ENCODE measurements at places on chromosomes 13 and 19.

DNA sequence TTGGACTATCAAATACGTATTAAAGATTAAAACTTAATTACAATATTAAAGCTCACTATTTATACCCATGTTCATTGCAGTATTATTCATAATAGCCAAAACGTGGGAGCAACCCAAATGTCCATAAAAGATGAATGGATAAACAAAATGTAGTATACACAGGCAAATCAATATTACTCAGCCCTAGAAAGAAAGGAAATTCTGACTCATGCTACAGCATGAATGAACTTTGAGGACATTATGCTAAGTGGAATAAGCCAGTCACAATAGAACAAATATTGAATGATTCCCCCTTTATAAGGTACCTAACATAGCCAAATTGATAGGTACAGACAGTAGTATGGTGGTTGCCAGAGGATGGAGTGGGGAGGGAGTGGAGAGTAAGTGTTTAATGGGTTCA is 457.3 kb downstream of the FGF14 start:
- no peak for DNase-seq

- DNase-seq = no peak
Measured at GRCh38 chr19:13935765-13936510, 2.3 kb downstream of the PODNL1 start.

- no peak for DNase-seq
Measured at GRCh38 chr19:33306853-33307792, 4.8 kb upstream of the CEBPA start.

GRCh38 chr19:4267101-4267900 is 11.8 kb upstream of the SHD start:
- peak; percentile 70 for DNase-seq

DNA sequence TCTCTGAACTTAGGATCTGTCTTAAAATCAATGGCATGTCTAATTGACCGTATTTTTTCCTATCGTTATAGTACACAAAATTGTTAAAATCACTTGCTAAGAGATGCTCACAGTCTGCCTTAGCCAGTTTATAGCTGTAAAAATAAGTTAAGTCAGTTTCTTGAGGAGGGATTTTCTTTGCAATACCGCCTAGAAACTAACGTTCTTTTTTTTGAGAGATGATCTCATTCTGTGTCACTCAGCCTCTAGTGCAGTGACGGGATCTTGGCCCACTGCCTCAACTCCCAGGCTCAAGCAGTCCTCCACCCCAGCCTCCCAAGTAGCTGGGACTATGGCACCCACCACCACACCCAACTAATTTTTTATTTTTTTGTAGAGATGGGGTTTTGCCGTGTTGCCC is 4.4 kb downstream of the CKAP2 start:
- no peak for DNase-seq

DNA sequence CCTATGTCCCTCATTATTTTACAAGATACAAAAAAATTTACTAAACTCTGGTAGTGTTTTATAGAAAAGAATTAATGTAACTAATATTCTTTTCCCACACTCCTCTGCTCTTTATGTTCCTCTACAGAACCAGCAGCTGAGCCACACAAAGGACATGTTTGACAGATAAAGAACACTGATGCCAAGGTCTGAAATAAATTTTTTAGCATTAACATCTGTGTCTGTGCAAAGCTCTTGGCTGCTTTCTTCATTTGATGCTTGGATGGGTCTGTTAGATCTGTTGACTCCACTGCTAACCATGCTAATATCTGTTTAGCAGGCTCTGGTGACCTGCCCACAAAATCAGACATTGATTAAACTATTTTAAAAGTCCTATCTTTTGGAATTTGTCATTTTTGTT is 2363.8 kb downstream of the PCDH9 start:
- DNase-seq = no peak

DNA sequence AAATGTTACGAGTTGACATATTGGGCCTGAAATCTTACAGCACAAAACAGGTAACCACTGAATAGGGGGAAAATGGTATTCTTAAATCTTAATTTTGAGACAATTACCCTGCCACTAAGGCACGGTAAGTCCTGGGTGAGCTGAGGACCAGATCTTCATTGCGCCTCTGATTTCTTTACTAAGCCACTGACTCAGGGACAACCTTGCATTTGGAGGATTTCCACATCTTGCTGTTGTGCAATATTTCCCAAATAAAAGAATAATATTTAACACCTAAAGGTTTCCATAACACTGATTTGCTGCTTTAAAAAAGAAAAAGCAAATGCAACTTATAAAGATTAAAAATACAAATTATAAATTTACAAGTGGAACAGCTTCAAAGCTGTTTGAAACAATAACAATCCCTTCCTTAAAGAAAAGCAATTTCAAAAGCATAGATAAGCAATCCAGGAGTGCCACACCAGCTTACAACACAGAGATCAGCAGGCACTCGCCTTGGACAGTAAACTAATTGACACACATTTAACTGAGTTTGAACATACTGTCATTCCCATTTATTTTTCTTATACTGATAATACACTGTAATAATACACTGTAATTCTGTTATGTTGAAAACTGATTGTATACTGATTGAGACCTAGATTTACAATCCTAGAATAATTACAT is 79.6 kb upstream of the DOCK9 start:
- no peak for DNase-seq

- DNase-seq = no peak
Measured at GRCh38 chr13:44321961-44322360, 51.7 kb upstream of the SERP2 start.

DNA sequence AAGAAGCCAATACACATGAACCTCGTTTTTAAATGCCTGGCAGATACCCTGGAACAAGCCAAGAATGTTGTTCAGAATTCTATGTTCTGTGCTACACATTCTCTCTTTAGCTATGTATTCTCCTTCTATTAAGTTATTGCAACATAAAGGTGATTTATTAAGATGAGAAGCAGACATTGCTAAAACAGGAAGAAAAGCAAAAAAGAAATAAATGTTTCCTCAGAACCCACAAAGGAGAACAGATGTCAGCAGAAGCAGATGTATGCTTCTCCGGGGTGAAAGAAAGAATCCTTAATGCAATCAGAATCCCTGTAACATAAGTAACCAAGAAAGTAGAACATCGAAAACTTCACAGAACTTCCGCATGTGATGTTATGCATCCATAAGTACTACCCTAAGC is 302.9 kb downstream of the DCT start:
- DNase-seq = no peak

GRCh38 chr13:111253365-111253872 is 67.0 kb upstream of the TEX29 start:
- DNase-seq = no peak

GRCh38 chr13:47632311-47632710 is 368.8 kb downstream of the SUCLA2 start:
- no peak for DNase-seq

All from B cell (primary cell).